CD4-positive, alpha-beta T cell treated with Interleukin-10 for 1 hour (primary cell): ENCODE measurements at places on chromosomes 7 and 10.

DNA sequence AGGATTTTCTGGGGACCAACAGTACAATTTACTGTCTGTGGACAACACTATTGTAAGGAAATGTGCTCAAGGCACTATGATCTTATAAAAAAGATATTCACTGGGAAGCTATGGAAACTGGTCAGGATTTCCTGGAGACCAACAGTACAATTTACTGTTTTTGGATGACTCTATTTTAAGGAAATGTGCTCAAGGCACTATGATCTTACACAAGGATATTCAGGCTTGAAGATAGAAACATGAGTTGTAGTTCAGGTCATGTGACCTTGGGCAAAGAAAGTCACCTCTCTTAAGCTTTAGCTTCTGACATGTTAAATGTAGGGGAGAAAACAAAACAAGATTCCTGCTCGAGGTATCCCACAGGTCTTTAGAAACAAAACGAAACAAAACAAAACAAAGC is 1.7 kb upstream of the ITPRID1 start:
- no peak for DNase-seq

DNA sequence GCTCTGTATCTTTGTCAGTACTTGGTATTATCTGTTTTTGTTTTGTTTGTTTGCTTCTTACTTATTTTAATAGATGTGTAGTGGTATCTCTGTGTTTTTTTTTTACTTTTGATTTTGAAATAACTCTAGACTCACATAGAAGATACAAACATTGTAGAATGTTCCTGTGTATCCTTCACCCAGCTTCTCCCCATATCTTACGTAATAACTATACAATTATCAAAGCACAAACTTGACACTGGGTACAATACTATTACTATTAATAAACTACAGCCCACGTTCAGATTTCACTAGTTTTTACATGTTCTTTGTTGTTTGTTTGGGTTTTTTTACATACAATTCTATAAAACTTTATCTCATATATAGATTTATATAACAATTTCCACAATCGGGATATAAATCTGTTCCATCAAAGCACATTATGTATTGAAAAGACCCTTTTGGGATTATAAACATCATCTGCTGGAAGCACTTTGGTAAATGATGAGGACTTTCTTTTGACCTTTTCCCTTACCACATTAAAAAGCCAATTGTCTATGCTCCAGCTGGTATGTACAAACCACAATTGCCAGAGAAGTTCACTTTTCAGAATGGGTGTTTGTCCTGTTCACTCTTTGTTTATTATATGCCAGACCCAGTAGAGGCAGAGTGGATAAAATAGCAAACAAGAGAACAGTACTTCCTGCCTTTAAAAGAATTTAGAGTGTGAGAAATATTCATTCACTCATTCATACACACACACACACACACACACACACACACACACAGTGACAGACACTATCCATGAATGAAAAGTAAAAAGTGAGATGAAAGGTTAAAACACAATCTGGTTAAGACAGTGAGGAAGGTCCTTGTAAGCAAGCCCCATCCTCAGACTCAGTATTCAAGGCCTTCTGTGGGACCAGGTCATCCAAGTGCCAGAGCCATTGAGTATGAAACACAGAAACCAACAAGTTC is 113.0 kb downstream of the SGMS1 start:
- DNase-seq: no peak

GRCh38 chr7:92750946-92751345 is 85.4 kb downstream of the CDK6 start:
- no peak for DNase-seq

DNA sequence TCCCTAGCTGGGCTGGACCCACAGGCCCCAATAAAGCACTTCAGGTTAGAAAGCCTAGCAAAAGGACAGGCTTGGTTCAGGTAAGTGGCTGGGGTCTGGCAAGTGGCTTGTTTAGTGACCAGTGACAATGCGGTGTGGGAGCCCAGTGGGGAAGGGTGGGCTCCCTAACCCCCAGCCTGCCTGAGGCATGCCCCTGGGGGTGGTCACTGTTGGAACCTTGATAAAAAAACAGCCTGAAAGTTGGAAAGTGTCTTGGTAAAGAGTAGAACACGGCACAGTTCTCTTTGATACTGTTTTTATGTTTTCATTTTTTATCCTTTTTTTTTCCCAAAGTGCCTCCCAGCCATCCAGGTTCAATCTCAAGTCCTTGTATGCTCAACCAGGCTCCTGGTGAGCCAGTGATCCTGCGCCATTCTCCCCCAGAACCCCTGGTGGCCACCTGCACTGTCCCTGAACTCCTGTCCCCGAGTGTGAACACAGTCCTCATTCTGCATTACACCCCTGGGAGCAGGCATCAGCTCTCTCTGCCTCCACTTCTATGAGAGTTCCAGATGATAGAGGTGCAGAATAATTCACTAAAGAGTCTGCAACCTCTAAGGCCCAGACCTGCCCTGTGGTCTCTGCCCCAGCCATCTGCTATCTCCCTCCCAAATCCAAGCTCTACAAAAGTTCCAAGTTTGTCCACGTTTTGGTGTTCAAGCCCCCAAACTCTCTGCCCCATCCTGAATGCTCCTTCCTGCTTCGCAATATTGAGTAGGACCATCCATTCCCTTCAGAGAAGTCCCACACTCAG is 15.0 kb upstream of the CXCL12 start:
- DNase-seq: no peak

GRCh38 chr10:32142646-32143045 is 86.4 kb upstream of the KIF5B start:
- DNase-seq: no peak

GRCh38 chr10:126959906-126960685 is 54.9 kb downstream of the DOCK1 start:
- DNase-seq: no peak

DNA sequence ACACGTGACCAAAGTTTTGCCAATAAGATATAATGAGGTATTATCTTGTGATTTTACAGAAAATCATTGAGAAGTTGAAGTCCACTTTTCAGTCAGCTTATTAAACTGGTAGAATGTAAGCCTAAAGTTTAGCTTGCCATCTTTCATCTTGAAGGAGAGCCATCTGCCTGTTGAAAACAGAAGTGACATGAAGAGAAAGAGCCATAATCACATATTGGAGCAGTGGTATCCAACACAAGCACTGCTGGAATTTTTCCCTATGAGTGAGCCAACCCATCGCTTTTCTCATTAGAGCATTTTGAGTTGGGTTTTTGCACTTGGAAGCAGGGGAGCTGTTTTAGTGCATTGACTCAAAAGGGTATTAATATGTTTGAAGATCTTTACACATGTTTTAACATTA is 117.6 kb upstream of the FERD3L start:
- no peak for DNase-seq

GRCh38 chr7:91875851-91876250 is 4.7 kb downstream of the MTERF1 start:
- no peak for DNase-seq

DNA sequence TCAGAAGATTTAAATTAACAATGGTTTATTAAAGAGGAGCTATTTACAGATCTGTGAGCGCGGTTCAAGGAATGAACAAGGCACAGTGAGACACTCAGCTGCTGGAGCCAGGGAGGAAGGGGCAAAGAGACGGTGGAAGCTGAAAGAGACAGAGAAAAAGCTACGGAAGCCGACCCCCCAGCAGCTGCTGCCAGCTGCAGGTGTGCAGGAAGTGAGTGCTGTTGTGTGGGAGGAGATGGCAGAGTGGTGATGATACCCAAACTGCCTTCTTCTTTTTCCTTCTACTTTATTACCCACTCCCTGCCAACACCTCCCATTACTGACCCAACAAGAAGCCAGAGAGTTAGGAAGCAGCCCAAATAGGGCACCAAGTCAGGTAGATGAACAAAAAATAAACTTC is 41.9 kb upstream of the MBL2 start:
- DNase-seq: no peak
